ENCODE measurements at places on chromosomes 12 and 14.

DNA sequence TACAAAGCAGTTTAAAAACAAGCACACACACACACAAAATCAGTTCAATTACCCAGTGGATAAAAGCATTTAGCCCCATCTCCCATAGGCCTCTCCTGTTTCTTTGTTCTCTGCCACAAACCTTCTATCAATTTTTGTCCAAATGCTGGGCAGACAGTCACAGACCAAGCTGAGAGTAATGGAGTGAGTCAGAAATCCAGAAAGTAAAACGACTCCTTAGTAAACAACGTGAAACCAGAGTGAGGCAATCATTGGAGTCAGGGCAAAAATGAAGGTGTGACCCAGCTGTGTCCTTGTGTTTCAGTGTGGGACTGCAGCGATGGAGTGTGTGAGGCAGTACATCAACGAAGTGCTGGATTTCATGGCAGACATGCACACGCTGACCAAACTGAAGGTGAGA lies 102.0 kb downstream of the PRIMA1 start:
- no peak for DNase-seq

- no peak for DNase-seq
These were observed 10.0 kb downstream of the BHLHE41 start for GRCh38 chr12:26114720-26115401.

DNA sequence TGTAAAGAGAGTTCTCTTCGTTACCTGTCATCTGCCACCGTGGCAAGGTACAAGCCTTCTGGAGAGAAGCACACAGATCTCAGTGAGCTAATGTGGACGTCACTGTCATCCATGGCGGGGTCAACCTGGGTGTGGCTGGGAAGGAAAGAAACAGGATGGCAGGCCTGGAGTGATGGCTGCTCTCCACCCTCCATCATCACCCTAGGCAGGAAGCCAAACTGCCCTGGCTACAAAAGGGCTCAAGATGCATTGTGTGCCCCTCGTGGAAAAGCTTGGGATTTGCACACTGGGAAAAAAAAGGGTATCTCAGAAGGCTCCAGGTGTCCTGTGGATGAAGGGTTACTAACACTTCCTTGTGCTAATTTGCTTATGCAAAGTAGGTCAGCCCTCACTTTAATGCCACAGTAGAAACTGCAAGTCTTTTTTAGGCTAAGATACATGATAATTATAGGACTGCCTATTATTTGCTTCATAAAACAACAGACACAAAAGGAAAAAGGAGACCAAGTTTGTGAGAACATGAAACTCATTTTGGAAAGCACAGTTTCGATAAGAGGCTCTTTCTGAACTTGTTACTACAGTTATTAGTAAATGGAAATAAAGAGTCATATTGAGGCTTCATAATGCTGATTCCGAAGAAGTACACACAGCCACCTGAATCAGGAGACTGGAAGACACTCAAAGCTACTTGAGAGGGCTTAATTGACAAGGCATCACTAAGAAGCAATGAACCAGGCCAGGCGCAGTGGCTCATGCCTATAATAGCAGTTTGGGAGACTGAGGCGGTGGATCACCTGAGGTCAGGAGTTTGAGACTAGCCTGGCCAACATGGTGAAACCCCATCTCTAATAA lies 18.9 kb downstream of the RFC5 start:
- no peak for DNase-seq

- DNase-seq = no peak
These were observed 35.7 kb downstream of the NID2 start for GRCh38 chr14:52033101-52033642.

- no peak for DNase-seq
These were observed 71.4 kb downstream of the RBM19 start for GRCh38 chr12:113894697-113895096.

DNA sequence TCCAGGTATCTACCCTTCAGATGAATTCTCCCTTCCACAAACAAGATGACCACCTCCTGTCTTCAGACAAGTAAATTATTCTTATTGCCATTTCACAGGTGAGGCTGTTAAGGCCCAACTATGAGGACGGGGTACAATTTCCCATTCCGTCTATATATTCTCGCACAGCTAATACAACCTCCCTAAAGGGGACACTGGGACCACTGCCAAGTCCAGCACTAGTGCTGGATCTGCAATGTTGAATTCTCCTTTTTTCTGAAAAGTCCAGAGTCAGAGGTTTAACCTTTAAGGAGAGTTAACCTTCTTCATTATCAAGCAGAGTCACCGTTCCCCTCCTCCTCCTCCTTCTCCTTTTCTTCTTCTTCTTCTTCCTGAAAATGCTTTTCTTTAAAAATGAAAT lies 130.4 kb upstream of the PARP11 start:
- DNase-seq = no peak

GRCh38 chr12:119182701-119183493 lies 4.2 kb downstream of the HSPB8 start:
- DNase-seq = no peak

DNA sequence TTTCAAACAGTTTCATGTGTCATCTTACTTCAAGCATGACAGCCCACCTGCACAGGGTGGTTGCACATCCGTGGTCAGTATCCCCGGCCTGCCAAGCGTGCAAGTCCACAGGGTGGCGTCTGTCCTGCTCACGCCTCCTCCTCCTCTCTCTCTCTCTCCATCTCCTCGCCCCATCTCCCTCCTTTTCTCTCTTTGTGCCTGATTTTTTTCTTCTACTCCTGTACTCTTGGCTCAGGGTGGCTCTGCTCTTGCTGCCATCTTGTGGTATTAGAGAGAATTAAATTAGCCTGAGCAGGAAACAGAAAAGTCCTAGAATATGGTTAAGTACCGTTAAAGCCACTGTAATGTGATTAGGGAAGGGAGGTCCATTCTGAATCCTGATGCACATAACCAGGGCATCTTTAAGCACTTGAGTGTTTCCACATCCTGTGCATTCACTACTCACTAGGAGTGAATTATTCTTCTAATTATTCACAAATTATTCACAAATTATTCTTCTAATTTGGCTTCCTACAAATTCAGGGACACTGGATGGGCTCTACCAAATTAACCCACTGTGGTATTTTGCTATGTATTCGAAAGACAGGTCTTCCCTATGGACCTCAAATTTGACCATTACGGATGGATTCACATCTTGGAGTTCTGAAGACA lies 25.5 kb upstream of the DTX1 start:
- DNase-seq = no peak

DNA sequence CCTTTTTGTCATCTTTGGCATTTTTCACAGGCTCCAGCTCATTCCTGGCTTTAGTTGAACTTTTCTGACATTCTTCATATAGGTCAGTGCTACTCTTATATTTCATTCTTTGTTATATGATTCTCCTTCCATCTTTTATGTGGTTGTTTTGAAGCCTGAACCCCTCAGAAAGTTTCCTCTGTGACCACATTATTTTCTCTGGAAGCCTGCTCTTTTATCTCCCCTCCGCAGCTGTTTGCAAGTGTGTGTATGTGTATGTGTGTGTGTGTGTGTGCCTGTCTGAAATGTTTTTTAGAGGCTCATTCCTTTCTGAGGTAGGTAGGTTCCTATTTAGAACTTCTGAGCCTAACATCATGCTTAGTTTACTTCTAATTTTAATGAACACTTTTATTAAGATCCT lies 47.6 kb downstream of the ANO4 start:
- DNase-seq = no peak

DNA sequence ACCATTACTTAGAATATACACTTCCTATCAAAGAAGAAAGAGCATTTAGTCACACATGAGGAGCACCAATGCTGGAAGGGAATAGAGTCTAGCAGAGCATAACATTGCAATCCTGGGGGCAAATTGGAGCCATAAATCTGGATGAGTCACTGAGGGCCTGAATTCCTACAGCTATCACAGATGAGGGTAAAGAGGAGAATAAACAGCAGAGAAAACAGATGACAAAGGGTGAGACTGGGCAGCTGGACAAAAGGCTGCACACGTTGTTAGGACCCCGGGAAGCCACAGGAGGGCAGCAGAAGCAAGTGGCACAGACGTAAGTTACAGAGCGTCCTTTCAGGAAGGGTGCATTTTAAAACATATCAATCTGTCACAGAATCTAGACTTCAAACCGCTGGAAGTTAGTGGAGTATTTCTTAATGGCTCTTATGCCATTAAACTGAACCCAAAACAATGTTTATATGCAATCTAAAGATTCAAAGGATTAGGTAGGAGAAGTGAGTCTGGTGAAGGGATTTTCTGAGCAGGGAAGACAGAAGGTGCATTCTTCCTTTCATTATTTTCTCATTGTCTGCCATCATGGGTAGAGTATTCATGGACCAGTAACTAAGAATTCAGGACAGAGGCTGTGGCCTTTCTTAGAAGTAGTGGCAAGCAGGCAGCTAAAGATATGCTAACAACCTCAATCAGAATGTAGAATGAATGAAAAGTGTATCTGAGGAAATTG lies 159.8 kb upstream of the DAAM1 start:
- DNase-seq = peak; percentile 4

DNA sequence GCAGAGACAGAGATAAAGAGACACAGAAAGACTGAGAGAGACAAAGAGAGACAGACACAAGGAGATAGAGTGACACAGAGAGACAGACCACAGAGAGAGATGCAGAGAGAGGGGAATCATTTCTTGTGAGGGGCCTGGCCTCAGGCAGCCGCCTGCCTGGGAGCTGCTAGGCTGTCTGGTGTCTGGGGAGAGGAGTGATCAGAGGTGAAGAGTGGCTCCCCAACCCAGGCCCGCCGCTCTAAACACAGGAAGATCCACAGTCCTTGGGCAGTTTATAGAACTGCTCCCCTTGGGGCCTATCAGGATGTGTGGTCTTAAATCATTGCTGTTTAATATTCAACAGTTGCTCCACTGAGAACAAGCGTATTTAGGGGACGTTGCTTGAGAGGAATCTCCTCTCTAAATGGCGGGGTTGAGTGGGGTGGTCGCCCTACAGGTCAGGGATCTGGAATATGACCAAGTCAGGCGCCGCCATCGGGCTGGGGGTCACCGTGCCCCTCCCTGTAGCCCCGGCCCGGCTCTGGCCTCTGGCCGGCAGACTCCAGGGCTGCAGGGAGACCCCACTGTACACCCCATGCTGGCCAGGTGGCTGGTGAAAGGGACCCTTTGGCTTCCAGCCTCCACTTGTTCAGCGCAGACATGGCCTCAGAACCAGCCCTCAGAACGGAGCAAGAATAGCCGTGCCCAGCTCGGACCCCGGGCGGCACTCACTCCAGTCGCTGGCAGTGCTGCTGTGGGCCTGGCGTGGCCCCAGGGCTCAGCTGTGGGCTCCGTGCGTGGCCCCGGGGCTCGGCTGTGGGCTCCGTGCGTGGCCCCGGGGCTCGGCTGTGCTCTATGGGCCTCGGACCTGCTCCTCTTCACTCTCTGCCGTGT lies 89.4 kb downstream of the GALNT9 start:
- DNase-seq = no peak

GRCh38 chr12:4213471-4213870 lies 60.1 kb upstream of the CCND2 start:
- no peak for DNase-seq

DNA sequence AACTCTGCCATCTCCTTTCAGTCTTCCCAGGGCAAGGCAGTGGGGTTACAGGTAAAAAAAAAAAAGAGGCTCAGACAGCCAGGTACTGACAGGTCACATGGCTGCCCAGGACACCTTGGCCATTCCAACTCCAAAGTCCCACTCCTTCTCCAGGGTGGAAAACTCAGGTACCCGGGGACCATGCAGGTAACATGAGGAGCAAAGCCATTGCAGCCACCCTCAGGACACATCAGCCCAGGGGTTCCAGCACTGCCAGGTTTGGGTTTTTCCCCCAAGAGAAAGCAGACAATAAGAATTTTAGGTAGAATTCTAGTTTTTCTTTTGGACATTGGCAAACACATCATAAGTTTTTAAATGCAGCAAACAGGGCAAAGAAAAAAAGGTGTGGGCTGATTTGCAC lies 15.3 kb downstream of the FAM222A start:
- DNase-seq = no peak

DNA sequence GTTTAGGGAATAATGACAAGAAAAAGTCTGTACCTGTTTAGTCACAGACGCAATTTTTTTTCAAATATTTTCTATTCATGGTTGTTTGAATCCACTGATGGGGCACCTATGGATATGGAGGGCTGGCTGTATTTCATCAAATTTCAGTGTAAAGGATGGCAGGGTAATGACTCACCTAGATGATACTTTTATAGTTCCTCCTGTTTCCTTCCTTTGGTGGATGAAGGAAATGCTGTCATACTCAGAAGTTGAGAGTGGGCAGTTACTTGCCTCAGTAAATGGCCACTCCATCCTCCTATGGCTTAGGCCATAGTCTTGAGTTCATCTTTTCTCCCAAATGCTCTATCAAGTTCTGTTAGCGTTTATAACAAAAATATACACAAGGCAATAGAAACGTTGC lies 18.9 kb upstream of the C12orf71 start:
- DNase-seq = no peak

DNA sequence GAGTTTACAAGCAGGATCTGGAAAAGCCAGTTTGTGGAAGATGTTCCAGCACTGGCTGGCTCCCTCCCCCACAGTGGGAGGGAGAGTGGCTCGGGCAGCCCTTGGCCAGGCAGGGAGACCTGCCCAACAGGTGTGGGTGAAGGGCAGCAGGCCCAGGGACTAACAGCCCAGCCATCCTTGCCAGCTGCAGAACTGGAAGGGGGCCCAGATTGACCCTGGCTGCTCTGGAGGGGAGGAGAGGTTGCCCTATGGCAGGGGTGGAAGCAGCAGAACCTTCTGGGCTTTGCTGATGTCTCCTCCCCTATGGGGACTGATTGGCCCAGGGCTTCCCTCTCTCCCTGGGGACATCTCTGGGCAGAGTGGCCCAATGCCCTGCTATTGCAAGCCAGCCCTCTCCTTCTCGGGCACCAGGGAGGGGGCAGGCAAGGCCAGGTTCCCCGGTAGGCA lies 20.5 kb downstream of the IRF2BPL start:
- DNase-seq = no peak

- no peak for DNase-seq
These were observed 12.1 kb upstream of the GALNT9 start for GRCh38 chr12:132341318-132342050.

DNA sequence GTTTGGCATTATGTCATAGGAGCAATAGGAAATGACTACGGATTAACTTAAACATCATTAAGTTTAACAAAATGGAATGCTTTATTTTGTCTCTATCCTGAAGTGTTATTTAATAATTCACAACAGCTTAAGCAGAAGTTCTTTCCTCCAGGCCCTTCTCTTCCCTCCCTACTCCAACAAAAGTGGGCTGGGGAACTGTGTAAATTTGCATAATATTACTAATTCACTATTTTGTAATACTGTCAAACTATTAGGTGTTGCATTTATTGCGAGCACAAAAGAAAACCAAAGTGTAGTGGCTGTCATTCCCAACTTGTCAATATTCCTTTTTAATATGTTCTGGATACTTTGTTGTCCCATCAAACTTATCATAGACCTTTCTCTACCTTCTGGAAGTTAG lies 69.8 kb downstream of the ATG14 start:
- no peak for DNase-seq

DNA sequence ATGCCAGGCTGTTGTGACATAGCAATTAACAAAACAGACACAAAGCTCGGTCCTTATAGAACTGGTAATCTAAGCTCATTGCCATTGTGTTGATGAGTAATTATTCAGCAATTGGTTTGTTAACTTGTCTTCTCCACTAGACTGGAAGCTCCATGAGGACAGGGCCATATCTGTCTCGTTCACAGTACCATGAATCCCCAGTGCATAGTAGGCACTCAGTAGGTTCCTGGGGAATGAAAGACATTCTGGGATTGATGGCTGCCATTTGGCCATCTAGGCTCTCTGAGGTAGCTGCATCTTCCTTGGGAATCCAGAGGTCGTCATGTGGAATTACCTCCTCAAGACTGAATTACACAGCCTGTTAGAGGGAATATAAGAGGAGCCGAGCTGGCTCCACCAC lies 177.3 kb downstream of the CHST11 start:
- no peak for DNase-seq

GRCh38 chr14:58501214-58501816 lies 73.8 kb downstream of the KIAA0586 start:
- DNase-seq = peak; percentile 20

GRCh38 chr12:108046650-108047049 lies 82.4 kb upstream of the WSCD2 start:
- no peak for DNase-seq

Measured in HL-60 (cell line).